Progenitor cell of endocrine pancreas (in vitro differentiated cells): ENCODE measurements at places on chromosomes 4 and X. TPM values are rescaled to one million over a fixed set of nuclear protein-coding genes. Genes with fewer than 3 reads are reported as not detected.

- no peak for DNase-seq
Observed at GRCh38 chrX:114675365-114675764, 91.5 kb downstream of the HTR2C start.

- DNase-seq: no peak
Observed at GRCh38 chr4:19134685-19135084, 1113.1 kb upstream of the LCORL start.

DNA sequence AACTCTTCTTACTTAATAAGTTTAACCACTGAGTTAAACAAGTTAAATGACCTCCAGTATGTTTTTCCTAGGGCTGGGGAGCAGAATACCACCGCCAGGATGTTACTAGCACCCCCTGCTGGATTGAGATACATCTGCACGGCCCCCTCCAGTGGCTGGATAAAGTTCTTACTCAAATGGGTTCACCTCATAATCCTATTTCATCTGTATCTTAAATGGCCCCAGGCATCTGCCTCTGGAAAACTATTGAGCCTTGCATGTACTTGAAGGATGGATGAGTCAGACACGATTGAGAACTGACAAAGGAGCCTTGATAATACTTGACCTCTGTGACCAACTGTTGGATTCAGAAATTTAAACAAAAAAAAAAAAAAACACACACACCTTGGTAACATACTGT, 61.5 kb upstream of the MMAA start:
- DNase-seq: peak; percentile 23

- no peak for DNase-seq
Observed at GRCh38 chr4:27007507-27007906, 146.9 kb downstream of the STIM2 start.

GRCh38 chr4:54554339-54554990, 103.3 kb upstream of the KIT start:
- DNase-seq: no peak

GRCh38 chr4:888029-888428, 44.1 kb downstream of the GAK start:
- no peak for DNase-seq

DNA sequence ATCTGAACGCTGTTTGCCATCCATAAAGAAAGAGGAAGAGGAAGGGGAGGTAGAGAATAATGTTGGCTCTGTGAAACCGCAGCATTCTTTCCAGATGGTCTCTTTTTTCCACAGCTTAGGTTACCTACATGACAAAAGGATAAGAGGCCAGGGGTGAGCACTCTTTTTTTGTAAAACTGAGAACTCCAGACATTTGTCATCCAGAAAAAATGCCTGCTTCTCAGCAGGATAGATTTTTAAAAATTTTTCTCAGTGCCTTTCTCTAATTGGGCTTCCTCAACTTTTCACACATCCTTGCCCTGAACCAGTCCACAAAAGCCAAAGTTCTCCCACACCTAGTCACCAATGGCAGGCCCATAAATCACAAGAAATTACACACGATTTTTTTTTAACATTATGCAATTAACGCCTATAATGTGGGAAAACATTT, 158.1 kb upstream of the TENM3 start:
- no peak for DNase-seq

GRCh38 chrX:110944751-110945675, 149.4 kb upstream of the CHRDL1 start:
- DNase-seq: peak; percentile 11

GRCh38 chr4:171279131-171279530, 534.1 kb upstream of the GALNTL6 start:
- no peak for DNase-seq

GRCh38 chr4:37225778-37226177, 18.8 kb upstream of the NWD2 start:
- DNase-seq: no peak

DNA sequence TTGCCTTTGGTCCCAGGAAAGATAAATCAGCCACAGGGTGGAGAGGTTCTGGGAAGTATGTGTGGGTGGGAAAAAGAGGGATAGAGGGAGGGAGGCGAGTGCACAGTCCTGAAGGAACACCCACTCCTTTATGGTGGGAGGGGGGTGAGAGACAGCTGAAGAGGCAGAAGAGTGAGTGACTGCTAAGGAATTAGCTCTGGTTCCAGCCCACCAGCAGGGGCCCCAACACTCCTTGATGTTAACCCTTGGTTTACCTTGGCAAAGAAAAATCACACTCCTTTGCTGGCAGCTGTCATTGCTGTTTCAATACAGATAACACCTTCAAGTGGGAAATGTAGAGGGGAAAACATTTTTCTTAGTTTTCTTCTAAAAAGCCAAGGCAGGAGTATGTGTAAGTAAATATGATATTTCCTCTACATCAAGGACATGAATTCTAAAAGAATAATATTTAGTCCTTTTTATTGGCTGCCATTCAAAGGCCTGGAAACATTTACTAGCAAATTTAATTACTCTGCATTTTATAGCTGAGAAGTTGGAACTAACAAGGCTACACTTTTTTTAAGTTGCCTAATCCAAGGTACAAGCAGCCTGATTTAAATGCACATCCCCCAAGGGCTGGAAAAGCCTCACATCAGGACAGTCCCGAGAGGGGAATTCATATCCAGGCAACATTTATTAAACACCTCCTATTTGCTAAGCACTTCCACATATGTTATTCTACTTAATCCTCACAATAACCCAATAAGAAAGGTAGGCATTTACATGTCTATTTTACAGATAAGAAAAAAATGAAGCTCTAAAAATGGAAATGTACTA, 81.7 kb downstream of the HS6ST2 start:
- DNase-seq: no peak

DNA sequence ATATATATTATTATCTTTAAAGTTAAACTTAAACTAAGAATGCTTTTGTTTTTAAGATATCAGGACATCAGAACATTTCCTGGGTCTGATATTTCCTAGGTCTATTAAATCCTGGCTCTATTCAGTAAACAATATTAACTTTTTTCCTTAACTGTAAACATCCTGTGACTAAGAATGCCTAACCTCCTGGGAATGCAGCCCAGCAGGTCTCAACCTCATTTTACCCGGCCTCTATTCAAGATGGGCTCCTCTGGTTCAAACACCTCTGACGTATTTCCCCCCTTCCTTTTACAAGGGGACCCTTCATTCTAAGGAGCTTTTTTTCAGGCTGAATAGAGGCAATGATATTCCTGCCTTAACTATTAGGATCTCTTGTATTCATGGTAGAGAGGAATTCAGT, 35.8 kb upstream of the DYNLT3 start:
- DNase-seq: no peak

- no peak for DNase-seq
Observed at GRCh38 chrX:117987373-117987772, 129.2 kb downstream of the KLHL13 start.

DNA sequence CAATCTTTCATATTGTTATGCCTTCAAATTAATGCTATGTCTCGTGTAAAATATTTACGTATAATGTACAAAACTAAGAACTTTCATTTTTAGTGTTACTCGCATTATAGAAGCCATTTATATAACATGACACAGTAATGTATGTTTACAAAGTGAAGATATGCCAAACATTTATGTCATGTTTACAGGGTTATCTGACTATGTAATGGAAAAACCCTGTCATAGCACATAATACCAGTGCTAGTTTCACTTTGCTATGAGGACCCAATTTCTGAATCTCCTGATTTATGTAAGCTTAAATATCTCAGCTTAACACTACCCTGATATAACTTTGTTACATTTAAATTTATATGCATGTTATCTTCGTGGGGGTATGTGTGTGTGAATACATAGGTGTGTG, 233.1 kb downstream of the FAT4 start:
- no peak for DNase-seq

- no peak for DNase-seq
Observed at GRCh38 chr4:146051728-146052391, 113.2 kb upstream of the ZNF827 start.

GRCh38 chr4:118732591-118733330, 47.6 kb downstream of the METTL14 start:
- DNase-seq: no peak

GRCh38 chr4:93834249-93835066, 5.9 kb downstream of the ATOH1 start:
- DNase-seq: peak; percentile 15

- no peak for DNase-seq
Observed at GRCh38 chrX:71945237-71945805, 34.7 kb downstream of the NHSL2 start.

DNA sequence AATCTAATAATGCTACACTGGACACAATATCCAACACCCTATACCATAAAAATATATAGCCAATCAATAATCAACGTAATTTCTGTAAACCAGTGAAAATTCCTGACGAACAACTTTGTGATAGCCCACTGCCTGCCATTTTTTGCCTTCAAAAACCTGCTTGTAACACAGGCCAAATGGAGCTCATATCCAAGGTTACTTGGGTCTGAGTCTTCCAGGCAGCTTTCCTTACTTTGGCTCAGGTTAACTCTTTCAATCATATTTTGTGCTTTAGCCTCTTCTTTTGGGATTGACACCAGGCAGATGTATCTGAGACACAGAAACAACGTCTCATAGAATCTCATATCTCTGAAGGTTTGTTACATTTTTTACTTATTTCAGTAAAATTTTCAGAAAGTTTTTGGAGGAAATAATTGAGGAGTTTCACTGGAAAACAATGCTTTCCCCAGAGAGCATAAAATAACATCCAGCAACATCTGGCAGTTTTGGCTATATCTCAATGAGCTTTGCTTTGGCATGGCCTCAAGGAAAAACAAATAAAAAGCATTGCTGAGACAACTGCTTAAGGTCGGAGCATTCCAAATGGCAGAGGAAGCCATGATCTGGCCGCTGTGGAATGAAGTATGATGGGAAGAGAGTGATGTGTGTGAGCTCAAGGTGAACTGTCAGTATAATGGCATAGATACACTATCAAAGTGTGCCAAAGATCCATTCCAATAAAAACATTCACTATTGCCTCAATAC, 162.9 kb upstream of the SPIN4 start:
- DNase-seq: no peak

- no peak for DNase-seq
Observed at GRCh38 chr4:133390198-133390855, 241.2 kb downstream of the PCDH10 start.

GRCh38 chrX:69153060-69153730, 12.1 kb downstream of the PJA1 start:
- DNase-seq: no peak

DNA sequence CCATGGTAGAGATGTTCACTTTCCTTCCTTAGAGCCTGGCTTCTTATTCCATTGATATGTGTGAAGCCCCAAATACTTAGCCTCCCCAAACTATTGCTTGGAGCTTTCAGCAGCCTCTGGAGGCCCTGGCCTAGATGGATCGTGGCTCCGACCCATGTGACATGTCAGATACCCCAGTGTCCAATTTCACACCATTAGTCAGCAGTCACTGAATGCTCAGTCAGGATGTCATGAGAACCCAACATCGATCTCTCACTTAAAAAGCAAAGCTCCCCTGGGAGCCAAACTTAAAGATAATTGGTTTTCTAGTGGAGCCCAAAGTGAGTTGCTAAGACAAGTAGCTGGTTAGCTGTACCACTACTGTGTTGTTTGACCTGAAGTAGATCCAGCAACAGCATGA, 41.6 kb upstream of the IGSF1 start:
- DNase-seq: no peak

- DNase-seq: no peak
Observed at GRCh38 chr4:142452161-142452855, 393.8 kb downstream of the INPP4B start.

DNA sequence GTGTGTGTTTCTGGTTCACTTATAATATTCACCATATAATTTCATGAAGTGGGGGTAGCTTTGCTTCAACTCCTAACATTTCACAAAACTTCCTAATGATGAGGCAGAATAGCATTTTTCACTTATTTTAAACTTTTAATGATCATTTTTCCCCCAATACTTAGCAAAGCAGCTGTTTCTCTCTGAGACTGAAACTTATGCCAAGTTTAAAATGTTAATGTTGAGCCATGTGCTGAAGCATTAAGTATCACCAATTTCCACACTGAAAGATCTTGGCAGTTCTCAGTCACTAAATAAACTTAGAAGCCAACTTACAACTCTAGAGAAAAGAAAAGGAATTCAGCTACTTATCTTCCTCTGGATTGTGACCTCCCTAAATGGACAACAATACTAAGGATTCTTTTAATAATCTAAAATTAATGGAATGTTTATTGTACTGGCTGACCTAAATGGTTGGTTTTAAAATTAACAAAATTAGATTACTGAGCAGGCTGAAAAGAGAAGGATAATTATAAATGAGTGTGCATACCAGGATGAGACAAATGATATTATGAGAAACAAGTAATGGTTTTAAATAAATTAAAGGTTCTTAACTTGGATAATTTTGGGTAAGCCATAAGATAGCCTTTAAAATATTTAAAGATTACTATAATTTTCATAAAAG, 1429.4 kb upstream of the ADGRL3 start:
- no peak for DNase-seq

GRCh38 chr4:189404271-189404670, 536.4 kb upstream of the FRG1 start:
- no peak for DNase-seq

GRCh38 chrX:21885568-21885967, 29.8 kb downstream of the YY2 start:
- DNase-seq: no peak

ADH7 gene
- not detected in 2 replicates for total RNA-seq

IL2 gene
- not detected in 2 replicates for total RNA-seq

UGT2B7 gene
- total RNA-seq: 1.1 and 1.2 TPM in 2 replicates

RNF150 gene
- total RNA-seq: 20.0 and 23.1 TPM in 2 replicates

ARHGAP36 gene
- total RNA-seq: 0.36 and 0.42 TPM in 2 replicates

MAGEB17 gene
- 0.19 and 0.27 TPM in 2 replicates for total RNA-seq

AFM gene
- 0.26 and 0.47 TPM in 2 replicates for total RNA-seq

WFS1 gene
- 31.3 and 37.9 TPM in 2 replicates for total RNA-seq

TMPRSS11B gene
- not detected in 2 replicates for total RNA-seq

ADH1B gene
- 0.29 and 0.53 TPM in 2 replicates for total RNA-seq

MCF2 gene
- 0.31 TPM in 1 of 2 replicates, not detected in the other for total RNA-seq

CTAG2 gene
- total RNA-seq: not detected in 2 replicates

FABP2 gene
- total RNA-seq: not detected in 2 replicates

PCDH19 gene
- total RNA-seq: 33.3 and 47.5 TPM in 2 replicates

MMRN1 gene
- 1.6 and 1.7 TPM in 2 replicates for total RNA-seq

ETDB gene
- total RNA-seq: not detected in 2 replicates

USP51 gene
- 8.1 and 8.6 TPM in 2 replicates for total RNA-seq
